ENCODE measurements at places on chromosomes 2 and 18.

DNA sequence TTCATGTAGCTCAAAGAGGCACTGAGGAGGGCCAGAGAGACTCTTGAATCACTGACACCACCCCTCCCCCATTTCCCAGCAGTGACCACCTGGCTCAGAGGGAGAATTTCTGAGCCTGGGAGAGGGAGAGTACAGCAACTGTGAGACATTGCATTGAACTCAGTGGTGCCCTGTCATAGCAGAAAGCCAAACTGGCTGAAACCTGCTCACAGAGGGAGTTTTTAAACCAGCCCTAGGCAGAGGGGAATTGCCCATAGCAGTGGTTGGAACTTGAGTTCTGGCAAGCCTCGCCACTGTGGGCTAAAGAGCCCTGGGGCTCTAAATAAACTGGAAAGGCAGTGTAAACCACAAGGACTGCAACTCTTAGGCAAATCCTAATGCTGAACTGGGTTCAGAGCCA lies 243.1 kb downstream of the ADCYAP1 start:
- DNase-seq = no peak

GRCh38 chr2:163370169-163370886 lies 365.5 kb downstream of the FIGN start:
- DNase-seq = peak; percentile 92

- peak; percentile 38 for DNase-seq
These were observed 11.6 kb upstream of the EIF2AK2 start for GRCh38 chr2:37168217-37168981.

DNA sequence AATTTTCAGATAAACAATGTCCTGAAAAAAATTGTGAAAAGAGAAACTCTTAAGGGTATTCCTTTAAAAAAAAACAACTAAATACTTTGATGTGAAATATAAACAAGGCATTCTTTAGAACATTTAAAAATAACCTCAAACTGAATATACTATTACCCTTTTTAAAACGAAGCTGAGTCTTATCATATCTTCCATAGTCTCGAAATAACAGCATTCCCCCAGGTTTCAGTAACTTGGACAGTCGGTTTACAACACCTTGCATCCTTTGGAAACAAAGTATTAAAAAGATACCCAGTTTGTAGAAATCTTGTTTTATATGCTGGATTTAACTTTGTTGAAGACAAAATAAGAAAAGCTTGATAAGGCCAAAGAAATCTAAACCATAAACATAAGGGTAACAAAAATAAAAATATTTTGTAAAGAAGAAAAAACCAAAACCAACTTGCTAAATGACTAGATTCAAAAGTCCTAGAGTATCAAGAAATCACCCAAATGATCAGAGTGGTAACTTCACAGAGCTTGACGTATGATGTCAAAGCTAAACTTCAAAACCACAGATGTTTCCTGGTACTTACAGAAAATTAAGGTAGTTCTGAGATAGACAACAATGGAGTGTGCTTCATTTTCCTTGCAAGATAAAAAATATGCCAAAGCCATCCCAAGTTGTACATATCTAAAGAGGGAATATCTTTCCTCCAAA lies 107.8 kb downstream of the METTL8 start:
- DNase-seq = no peak

DNA sequence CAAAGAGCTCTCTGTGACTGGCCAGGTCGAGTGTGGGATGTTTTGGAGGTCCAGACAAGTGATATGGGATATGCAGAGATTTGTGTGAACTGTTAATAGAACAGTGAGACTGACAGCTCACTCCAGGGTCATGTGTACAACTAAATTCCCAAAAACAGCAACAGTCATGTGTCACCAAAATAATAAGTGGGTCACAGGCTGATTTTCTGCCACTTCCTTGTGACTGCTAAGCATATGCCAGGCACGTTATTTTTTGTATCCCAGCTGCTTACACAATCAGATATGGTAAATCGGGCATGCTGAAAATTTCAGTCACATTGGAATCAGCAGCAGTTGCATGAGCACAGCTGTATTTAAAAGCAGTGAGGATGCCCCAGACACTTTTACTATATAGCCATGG lies 198.7 kb downstream of the PTGR3 start:
- DNase-seq = no peak

- DNase-seq = no peak
These were observed 793.9 kb downstream of the SUCLG1 start for GRCh38 chr2:83665154-83665553.

DNA sequence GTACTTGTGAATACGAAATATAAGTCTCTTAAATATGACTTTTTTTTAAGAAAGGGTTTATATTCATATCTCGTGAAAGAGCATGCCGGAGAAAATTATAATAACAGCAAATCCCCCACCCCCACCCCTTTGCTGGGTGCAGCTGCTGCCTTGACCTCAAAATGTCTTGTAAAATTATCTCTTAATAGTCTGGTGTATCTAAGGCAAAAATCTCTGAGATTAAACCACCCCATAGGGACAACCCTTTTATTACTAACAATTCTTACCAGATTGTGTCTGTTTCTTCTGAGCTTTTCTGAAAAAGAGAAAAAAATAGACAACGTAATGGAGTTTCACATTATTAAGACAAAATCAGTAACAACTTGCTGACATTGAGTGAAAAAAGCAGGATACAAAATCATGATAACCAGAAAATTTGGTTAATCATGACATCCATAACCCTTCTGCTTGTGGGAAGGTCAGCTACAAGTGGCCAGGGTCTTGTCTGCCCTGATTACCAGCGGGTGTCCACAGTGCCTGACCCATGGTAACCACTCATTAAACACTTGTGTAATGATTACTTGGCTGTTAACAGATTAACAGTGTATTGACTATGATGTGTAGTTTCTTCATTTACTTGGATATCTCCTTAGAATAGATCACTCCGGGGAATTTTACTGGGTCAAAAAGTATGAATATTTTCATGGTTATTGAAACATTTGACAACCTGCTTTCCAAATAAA lies 1.5 kb downstream of the STRADB start:
- DNase-seq = peak; percentile 24

DNA sequence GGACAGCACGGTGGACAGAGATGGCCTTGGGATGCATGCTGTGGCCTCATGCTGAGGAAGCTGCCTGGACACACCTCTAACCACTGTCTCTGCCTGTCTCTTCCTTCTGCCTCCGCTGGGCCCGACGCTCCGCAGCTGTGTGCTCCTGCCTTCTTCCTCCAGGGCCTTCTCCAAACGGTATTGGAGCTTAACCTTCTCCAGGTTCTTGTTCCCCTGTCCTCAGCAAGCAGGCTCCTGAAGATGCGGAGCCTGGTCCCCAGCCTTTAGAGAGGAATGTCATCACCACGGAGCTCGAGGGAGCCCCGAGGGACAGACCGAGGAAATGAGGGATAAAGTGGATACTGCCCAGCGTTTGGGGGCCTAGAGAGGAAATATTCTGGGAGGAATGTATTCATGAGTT lies 155.1 kb downstream of the DYSF start:
- no peak for DNase-seq

DNA sequence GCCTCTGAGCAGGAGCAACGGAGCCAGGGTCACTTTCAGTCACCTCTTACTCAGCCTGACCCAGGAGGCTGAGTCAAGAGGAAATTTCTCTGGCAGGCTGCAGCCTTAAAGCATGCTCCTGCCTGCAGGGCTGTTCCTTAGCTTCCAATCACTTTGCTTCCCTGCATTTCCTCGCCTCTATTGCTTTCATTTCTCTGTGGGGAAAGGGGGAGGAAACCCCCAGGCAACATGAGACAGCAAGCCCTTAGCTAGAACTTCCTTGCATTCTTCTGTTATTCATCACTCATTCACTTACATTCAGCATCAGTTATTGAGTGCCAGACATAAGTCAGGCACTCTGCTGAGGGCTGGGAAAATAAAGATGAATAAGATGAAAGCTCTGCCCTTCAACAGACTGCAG lies 13.0 kb downstream of the XDH start:
- DNase-seq = no peak

- no peak for DNase-seq
These were observed 910 bp downstream of the SRSF7 start for GRCh38 chr2:38750011-38750890.

- DNase-seq = peak; percentile 67
These were observed 53.7 kb upstream of the LRRC30 start for GRCh38 chr18:7177116-7177744.

DNA sequence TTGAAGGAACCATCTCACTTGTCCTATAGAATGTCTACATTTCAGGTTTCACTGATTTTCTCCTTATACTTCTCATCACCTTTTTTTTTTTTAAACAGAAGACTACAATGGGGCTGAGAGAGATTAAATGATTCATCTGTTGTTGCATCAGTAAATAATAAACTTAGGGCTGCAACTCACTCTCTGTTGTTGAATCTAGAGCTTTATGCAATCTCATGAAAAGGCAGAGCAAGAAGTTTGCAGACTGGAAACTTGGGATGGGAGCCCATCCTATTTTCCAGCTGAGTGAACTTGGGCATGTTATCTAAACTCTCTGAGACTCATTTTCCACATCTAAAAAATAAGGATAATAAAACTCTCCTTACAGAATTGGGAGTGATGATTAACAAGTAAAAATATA lies 58.4 kb downstream of the PDE1A start:
- no peak for DNase-seq

DNA sequence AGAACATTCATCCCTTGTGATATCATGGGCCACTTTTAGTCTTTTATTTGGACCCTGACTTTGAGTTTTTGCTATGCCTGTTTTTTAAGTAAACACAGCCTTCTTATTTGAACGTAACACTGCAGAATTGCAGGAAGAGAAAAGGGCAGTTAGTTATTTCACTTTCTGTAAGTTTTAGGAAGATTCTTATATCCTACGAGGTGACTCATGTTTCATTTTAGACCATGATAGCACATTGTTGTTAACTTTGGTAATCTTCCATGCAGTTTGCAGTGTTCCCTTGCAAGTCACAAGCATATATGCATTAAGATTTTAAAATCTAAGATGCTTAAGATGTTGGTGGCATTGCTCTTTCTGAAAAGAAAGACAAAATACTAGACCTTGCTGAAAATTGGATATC lies 128.6 kb upstream of the EPC2 start:
- DNase-seq = no peak

DNA sequence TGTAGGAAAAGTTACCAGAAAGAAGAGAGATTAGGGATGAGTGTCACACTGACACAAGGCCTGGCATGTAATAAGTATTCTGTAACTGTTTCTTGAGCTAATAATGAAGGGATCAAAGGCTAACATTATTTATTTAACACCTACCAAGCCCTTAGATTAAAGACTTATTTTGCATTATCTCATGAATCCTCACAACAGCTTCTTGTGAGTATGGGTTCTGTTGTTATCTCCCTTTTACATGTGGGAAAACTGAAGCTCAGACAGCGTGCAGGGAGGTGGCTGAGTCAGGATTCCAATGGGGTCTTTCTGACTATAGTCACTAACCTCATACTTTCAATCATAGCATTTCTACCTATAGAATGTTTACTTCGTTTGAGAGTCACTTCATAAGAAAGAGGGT lies 79.0 kb upstream of the PROKR1 start:
- DNase-seq = no peak

- peak; percentile 81 for DNase-seq
These were observed 313.8 kb downstream of the PDE11A start for GRCh38 chr2:177758591-177759371.

- no peak for DNase-seq
These were observed 143.7 kb downstream of the MYO5B start for GRCh38 chr18:50051288-50051687.

- DNase-seq = no peak
These were observed 105.4 kb upstream of the TLK1 start for GRCh38 chr2:171266102-171266501.

- DNase-seq = peak; percentile 39
These were observed 67.7 kb downstream of the SEPTIN10 start for GRCh38 chr2:109545828-109546713.

All from SK-N-DZ (cell line).